Heart right ventricle (tissue), 16 donors: ENCODE measurements at places on chromosomes 16 and 17.

DNA sequence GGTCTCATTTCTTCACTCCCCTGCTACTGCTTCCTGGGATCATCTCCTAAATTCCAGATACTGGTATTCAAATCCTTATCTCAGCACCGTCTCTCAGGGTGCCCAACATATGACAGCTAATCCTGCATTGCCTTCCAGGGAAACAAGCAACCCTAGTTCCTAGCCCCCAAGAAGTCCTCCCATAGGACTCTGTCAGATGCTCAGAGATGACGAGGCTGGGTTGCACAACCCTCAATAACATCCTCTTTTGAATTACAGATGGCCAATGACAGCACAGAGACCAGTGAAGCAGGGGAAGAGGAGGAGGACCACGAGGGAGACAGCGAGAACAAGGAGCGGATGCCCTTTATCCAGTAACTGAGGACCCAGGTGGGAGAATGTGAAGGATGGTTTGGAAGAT, 45.0 kb upstream of the CLEC3A start:
- no peaks in the 10 kb centered on the region for H3K27me3 ChIP-seq
- no peak for DNase-seq
- H3K4me1 ChIP-seq, result no peaks in the 10 kb centered on the region
- H3K36me3 ChIP-seq, result no peaks in the 10 kb centered on the region
- no peak overlapping the region for H3K27ac ChIP-seq

GRCh38 chr16:69579783-69580481, 14.2 kb downstream of the NFAT5 start:
- no peak for DNase-seq
- no peaks in the 10 kb centered on the region for H3K27me3 ChIP-seq
- peaks cover 7% of the 10 kb centered on the region for H3K4me1 ChIP-seq
- H3K4me3 ChIP-seq, result no peak overlapping the region
- no peaks in the 10 kb centered on the region for H3K36me3 ChIP-seq
- H3K27ac ChIP-seq, result no peak overlapping the region

GRCh38 chr16:19926449-19927390, 42.1 kb upstream of the GPRC5B start:
- no peak overlapping the region for H3K27ac ChIP-seq
- H3K4me1 ChIP-seq, result no peaks in the 10 kb centered on the region
- H3K36me3 ChIP-seq, result no peaks in the 10 kb centered on the region
- no peaks in the 10 kb centered on the region for H3K27me3 ChIP-seq

DNA sequence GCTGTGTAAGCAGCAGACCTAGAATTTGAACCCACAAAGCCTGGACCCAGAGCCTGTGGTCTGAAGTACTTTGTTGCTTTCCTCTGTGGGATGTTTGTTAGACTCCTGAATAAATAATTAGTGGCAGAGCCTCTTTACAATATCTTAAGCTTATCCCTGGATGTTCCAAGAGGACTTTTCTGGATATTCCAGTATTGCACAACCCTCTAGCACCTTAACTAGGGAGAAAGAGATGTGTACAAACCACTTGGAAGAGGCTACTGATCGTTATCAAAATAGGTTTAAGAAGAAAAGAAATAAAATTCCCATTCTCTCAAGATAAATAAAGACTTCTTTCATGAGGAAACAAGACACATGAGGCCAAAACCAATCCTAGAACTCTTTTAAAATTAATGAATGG, 632.4 kb downstream of the CDH11 start:
- no peak for DNase-seq
- no peaks in the 10 kb centered on the region for H3K27me3 ChIP-seq
- H3K27ac ChIP-seq, result no peak overlapping the region
- H3K36me3 ChIP-seq, result no peaks in the 10 kb centered on the region

DNA sequence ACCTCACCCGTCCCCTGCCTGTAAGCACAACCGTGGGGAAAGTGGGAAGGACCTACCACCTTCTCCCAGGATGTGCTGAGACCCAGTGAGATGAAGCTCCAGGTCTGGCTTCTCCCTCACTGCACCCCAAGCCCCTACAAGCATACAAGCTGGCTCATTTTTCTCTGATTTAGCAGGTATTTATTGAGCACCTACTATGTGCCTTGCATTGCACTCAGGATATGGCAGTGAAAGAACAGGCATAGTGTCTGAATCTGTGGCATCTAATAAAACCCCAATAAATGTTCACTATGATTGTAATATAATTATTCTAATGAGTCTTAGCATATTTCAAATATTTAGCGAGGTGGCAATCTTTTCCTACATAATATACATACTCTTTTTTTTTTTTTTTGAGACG, 84.5 kb downstream of the LITAF start:
- H3K36me3 ChIP-seq, result no peaks in the 10 kb centered on the region
- no peak for DNase-seq
- H3K4me1 ChIP-seq, result peaks cover 3% of the 10 kb centered on the region
- no peak overlapping the region for H3K27ac ChIP-seq

- no peaks in the 10 kb centered on the region for H3K36me3 ChIP-seq
- no peaks in the 10 kb centered on the region for H3K27me3 ChIP-seq
- no peak overlapping the region for H3K4me3 ChIP-seq
- no peaks in the 10 kb centered on the region for H3K4me1 ChIP-seq
- no peak for DNase-seq
These were observed 40.5 kb downstream of the TENT4B start for GRCh38 chr16:50193594-50193993.

DNA sequence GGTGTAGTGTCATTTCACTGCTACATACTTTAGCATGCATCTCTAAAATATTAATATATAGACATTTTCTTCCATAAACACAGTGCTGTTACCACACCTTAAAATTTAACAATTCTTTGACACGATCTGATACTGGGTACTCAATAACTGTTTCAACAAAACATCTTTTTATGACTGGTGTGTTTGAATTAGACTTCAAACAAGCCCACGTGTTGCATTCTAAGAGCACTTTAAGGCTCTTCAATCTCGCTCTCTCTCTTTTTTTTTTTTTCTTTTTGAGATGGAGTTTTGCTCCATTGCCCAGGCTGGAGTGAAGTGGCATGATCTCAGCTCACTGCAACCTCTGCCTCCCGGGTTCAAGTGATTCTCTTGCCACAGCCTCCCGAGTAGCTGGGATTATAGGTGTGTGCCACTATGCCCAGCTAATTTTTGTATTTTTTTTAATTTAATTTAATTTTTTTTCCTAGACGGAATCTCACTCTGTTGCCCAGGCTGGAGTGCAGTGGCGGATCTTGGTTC, 15.8 kb upstream of the SLC46A1 start:
- no peak for DNase-seq
- H3K27me3 ChIP-seq, result no peaks in the 10 kb centered on the region
- no peaks in the 10 kb centered on the region for H3K36me3 ChIP-seq
- no peaks in the 10 kb centered on the region for H3K4me1 ChIP-seq
- no peak overlapping the region for H3K4me3 ChIP-seq
- H3K27ac ChIP-seq, result no peak overlapping the region

- H3K36me3 ChIP-seq, result no peaks in the 10 kb centered on the region
- DNase-seq, result peak; percentile 57
- H3K27me3 ChIP-seq, result no peaks in the 10 kb centered on the region
- H3K27ac ChIP-seq, result no peak overlapping the region
These were observed 30.0 kb upstream of the RNF43 start for GRCh38 chr17:58447039-58447975.

DNA sequence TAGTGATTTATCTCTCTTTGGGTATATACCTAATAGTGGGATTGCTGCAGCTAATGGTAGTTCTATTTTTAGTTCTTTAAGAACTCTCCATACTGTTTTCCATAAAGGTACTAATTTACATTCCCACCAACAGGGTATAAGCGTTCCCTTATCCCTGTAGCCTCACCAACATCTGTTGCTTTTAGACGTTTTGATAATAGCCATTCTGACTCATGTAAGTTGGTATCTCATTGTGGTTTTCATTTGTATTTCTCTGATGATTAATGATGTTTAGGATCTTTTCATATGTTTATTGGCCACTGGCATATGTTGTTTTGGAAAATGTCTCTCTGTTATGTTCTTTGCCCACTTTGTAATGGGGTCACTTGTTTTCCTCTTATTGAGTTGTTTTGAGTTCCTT, 88.5 kb upstream of the ZNF267 start:
- no peak overlapping the region for H3K4me3 ChIP-seq
- no peak for DNase-seq
- no peak overlapping the region for H3K27ac ChIP-seq
- H3K27me3 ChIP-seq, result no peaks in the 10 kb centered on the region

DNA sequence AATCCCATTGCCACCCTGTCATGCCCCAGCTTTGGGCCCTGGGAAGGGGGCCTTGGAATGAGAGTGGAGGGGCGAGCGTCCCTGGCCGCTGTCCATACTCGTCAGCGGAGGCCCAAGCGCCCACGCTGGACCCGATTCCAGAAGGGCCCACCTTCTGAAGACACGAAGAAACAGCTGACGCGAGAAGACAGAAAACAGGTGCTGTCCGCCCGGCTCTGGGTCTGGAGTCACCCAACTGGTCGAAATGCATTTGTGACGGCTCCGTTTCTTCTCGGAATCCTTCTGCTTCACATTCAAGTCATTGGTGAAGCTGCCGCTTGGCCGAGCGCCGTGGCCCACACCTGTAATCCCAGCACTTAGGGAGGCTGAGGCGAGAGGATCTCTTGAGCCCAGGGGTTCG, 52.9 kb upstream of the PVALEF start:
- no peak overlapping the region for H3K4me3 ChIP-seq
- H3K27ac ChIP-seq, result no peak overlapping the region
- H3K27me3 ChIP-seq, result no peaks in the 10 kb centered on the region
- no peaks in the 10 kb centered on the region for H3K36me3 ChIP-seq
- no peak for DNase-seq

GRCh38 chr16:51543971-51544370, 392.9 kb upstream of the SALL1 start:
- H3K4me3 ChIP-seq, result no peak overlapping the region
- no peaks in the 10 kb centered on the region for H3K27me3 ChIP-seq
- H3K27ac ChIP-seq, result no peak overlapping the region
- H3K4me1 ChIP-seq, result no peaks in the 10 kb centered on the region
- DNase-seq, result no peak
- H3K36me3 ChIP-seq, result no peaks in the 10 kb centered on the region

DNA sequence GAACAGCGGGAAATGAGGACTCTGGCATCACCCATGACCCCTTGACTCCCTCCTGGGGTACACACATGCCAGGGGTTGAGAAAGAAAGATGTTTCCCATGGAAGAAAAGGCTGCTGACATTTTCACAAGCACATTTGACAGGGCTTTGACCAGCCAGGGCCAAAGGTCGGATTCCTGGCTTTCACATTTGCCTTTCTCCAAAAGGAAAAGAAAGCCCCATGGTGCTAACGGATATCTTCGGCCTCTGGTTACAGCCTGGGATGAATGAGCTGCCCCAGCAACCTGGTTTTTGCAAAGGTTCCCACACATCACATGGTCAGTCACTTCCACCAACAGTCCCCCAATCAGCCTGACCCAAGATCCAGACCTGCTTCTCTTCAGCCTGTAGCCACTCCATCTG, 478.2 kb upstream of the CDH11 start:
- no peaks in the 10 kb centered on the region for H3K27me3 ChIP-seq
- no peaks in the 10 kb centered on the region for H3K4me1 ChIP-seq
- H3K36me3 ChIP-seq, result no peaks in the 10 kb centered on the region
- no peak for DNase-seq

GRCh38 chr17:19448341-19449268, 37.6 kb downstream of the RNF112 start:
- H3K4me1 ChIP-seq, result peaks cover 3% of the 10 kb centered on the region
- no peak for DNase-seq
- no peak overlapping the region for H3K27ac ChIP-seq

DNA sequence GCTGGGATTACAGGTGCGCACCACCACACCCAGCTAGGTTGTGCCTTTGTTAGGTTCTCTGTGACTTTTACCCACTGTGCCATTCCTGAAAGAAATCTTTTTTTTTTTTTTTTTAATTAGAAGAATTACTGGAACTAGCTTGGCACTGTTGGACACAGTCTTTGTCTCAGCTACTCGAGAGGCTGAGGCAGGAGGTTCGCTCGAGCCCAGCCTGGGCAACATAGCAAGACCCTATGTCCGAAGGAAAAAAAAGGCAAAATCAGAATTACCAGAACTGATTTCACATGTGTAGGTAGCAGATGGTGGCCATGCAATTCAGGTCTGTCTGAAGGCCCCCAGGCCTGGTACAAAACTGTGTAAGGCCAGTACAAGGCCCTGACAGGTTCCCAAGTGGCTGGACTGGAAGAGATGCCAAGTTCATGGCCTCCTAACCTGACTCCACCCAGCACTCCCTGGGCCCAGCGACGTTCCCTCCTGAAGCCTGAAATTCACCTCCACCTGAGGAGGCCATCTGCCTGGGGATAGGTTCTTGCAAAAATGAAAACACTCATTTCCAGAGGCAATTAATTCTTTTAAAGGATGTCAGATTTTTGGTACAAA, 23.0 kb downstream of the CARHSP1 start:
- no peaks in the 10 kb centered on the region for H3K36me3 ChIP-seq
- no peak overlapping the region for H3K4me3 ChIP-seq
- H3K4me1 ChIP-seq, result peaks cover 26% of the 10 kb centered on the region
- no peak overlapping the region for H3K27ac ChIP-seq
- DNase-seq, result no peak

DNA sequence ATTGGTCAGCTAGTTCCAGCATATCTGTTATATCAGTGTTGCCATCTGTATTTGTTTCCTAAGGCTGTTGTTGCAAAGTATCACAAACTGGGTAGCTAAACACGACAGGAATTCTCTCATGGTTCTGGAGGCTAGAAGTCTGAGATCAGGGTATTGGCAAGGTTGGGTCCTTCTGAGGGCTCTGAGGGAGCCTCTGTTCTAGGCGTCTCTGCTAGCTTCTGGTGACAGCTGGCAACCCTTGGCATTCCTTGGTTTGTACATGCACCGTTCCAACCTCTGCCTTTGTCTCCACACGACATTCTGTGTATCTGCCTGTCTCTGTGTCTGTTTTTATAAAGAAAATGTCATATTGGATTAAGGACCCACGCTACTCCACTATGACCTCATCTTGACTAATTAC, 219.9 kb upstream of the NLRP1 start:
- DNase-seq, result no peak
- no peak overlapping the region for H3K27ac ChIP-seq

DNA sequence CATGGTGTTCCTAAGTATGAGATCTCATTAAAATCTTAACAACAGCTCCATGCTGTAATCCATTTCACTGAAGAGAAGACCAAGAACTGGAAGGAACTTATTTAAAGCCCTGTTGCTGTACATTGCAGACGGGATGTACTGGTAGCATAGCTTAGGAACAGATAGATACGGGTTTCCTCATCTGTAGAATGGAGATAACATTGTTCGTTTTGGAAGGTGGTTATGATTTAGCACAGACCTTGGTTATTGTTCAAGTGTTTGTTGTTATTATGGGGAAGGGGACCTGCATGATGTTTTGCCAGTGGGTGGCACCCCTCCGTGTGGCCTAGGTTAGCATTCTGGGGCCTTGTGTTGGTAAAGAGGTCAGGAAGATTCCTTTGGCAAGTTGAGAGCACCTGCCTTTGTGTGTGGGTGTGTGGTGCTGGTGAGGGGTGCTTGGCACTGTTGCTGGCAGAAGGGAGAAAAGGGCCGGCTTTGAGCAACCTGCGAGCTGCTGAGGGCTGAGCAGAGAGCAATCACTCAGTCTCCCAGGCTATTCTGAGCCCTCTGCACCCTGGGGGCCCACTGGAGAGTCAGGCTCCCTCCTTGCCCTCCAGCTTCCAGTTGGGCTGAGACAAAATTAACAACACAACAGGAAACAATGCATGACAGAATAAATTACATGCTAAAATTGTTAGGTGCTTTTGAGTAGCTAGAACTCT, 2.3 kb downstream of the TAOK2 start:
- no peak for DNase-seq
- no peaks in the 10 kb centered on the region for H3K27me3 ChIP-seq
- peak overlapping the region; percentile 98 for H3K27ac ChIP-seq
- peak overlapping the region; percentile 73 for H3K4me3 ChIP-seq
- peaks cover 5% of the 10 kb centered on the region for H3K4me1 ChIP-seq
